Renal pelvis (tissue), 12 donors: ENCODE measurements at places on chromosomes 6 and 20.

DNA sequence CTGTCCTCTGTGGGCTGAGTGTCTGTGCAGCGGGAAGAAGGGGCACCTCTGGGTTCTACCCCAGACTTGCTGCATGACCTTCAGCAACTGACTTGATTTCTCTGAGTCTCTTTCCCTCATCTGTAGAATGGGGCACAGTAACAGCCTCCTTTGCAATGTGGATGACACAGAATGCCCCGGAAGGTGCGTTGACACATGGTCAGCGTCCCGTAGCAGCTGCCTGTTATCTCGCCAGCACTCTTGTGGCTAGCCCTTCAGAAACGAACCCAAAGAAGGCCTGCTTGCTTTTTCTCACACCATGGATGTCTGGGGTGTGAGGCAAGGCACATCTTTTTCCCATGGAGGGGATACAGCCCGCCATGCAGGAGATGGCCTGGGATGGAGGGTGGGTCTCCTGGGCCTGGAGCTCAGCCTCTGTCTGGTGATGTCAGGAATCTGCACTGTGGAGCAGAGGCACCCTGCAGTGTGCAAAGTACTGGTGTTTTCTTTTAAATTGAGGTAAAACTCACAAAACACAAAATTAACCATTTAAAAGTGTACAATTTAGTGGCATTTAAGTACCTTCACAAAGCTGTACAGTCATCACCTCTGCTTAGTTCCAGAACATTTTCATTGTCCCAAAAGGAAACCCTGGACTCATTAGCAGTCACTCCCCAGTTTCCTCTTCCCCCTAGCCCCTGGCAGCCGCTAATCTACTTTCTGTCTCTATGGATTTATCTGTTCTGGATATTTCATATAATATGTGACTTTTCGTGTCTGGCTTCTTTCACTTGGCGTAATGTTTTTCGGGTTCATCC lies 59.8 kb upstream of the FAM83D start:
- no peak for DNase-seq

DNA sequence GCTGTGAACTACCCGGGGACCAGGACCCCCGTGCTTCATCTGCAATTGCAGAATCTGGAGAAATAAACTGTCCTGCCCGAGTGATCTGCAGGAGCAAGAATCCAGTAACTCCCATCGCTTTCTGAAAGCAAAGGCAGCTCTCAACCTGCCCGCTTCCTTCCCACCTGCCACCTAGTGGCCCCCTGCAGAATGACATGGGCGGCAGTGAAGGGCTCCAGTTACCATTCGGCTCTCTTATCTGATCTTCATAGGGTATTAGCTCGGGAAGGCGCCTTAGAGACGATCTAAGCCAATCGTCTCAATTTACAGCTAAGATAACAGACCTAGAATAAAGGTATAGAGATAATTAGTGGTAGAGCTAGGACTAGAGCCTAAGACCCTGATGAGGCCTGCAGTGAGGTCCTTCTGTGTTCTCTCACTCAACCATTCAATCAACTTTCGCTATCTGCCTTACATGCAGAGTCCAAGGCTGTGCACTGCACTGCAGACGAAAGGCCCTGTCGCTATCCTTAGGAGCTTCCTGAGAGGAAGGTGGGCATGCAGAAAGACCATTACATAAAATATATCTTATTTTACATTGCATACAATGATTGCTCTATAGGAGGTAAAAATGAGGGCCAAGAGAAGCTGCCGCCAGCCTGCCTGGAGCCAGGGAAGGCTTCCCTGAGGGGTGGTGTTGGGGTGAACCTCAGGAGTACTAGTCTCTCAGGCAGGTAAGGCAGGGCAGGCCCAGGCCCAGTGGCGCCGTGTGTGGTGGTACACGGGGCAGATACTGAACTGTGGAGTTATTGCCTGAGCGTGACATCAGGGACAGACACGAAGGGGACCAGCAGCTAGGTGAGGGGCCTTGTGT lies 7.1 kb upstream of the PSMG4 start:
- peak; percentile 80 for DNase-seq

GRCh38 chr20:17304774-17305173 lies 77.9 kb downstream of the PCSK2 start:
- DNase-seq: no peak

DNA sequence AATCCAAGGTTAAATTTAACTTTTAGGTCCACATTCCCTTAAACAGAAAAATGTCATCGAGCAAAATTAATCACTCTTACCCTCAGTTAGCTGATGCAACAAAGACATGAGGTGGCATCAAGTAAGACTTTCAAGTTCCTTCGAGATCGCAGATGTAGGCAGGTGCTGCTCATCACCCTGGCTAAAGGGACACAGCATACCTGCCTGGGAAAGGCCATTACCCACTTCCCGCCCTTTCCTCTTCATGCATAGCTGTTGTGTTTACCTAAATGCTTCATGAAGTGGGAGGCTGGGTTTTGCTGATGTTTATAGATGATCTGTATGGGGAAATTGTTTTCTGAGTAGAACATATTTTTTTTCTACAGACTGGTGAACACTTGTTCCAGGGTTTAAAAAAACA lies 67.7 kb downstream of the GFRA4 start:
- DNase-seq: no peak

- DNase-seq: no peak
Measured at GRCh38 chr6:136235233-136235564, 14.9 kb downstream of the MTFR2 start.

- no peak for DNase-seq
Measured at GRCh38 chr6:23267651-23268050, 698.3 kb downstream of the HDGFL1 start.

DNA sequence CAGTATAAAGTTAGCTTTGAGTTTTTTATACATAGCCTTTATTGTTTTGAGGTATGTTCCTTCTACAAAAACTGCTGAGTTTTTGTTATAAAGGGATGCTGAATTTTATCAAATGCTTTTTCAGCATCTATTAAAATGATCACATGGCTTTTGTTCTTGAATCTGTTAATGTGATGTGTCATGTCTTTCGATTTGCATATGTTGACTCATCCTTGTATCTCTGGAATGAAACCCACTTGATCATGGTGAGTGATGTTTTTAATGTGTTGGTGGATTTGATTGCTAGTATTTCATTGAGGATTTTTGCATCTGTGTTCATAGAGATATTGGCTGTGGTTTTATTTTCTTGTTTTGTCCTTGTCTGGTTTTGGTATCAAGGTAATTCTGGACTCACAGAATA lies 24.7 kb upstream of the BLCAP start:
- no peak for DNase-seq

GRCh38 chr6:169101981-169102380 lies 151.7 kb downstream of the THBS2 start:
- DNase-seq: no peak

GRCh38 chr20:41168281-41169161 lies 31.2 kb downstream of the PLCG1 start:
- DNase-seq: no peak

GRCh38 chr20:57691699-57692098 lies 18.1 kb downstream of the PMEPA1 start:
- DNase-seq: no peak

DNA sequence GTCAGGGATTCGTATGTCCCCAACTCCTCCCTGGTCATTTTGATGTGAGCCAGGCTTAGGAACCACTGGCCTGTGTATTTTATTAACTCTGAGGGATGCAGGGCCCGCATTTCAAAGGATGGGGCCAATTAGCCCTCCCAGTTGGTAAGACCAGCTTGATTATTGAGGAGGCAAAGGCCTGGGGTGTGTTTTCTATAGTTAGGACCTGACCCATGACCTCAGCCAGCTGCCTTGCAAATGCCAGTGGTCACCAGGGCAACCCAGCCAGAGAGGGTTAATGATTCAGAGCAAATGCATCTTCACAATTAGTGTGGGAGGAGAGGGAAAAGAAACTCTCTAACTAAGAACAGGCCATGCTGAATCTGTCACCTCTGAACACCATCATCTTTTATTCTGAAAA lies 835.4 kb downstream of the MAFB start:
- no peak for DNase-seq

DNA sequence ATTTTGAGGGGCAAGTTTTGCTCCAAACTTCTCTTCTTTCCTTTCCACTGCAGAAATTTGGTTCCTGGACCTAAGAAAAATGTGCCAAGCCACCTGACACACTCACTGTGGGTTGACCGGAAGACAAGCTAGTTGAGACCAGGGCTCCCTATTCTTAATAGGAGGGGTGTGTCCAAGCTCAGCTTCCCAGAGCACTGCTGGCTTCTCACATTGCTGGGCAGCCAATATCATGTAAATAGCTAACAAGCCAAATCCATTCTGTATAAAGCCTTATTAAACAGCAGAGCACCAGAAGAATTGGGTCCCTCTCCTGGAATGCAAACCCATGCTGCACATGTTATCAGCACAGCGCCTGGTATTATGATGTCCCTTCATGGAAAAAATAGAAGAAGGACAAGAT lies 17.0 kb upstream of the SAMD3 start:
- no peak for DNase-seq

GRCh38 chr6:85464260-85464644 lies 14.4 kb downstream of the NT5E start:
- no peak for DNase-seq

- no peak for DNase-seq
Measured at GRCh38 chr6:161833099-161833860, 559.4 kb upstream of the AGPAT4 start.

- no peak for DNase-seq
Measured at GRCh38 chr6:133062696-133063306, 178.4 kb upstream of the EYA4 start.

DNA sequence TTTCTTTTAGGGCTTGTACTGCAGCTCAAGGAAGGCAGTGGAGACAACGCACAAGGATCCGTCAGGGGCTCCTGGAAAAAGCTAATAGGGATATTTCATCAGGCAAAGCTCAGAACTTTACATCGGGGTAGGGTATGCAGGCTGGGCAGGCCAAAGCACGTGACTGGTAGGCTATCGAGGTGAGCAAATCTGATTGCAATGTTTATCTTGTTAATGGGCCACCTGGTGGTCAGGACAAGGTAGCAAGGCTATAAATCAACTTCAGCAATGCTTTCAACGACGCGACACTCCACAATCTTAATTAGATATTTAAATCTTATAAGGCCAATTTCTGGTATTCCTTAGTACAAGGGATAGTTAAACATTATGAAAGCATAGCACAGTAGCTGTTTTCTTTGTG lies 1302.8 kb upstream of the EYS start:
- DNase-seq: no peak

GRCh38 chr6:10721850-10722569 lies 860 bp upstream of the TMEM14C start:
- DNase-seq: no peak

DNA sequence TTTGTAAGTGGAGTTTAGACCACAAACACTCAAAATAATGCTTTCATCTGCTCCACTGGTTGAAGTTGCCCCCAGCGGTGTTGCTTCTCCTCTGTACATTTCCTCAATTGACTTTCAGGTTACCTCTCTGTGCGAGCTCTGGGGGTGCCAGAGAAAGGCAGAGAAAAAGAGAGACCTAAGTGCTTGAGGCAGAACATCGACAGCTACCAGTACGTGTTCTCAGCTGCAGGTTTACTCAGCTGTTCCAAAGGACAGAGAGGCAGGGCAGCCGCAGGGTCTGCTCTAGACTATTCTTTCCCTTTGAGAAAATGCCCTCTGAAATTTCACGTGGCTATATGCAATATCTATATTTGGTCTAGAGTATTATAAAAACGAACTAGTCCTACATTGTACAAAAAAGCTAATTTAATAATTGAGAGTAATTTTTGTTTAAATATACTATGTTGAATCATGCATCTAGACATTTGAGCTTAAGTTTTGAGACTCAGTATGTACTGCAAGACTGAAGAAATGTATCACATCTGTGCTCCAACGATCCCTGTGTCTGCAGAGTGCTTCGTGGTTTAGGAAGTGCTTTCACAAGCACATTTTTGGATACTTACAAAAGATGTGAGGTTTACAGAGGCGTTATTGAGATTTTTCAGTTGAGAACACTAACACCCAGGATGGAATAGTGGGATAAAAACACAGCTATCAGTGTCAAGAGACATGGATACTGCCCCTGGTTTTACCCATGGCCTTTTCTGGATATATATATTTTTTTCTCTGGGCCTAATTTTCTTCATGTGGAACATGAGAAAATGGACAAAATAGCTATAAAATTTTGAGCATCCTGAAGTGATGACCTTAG lies 453.6 kb upstream of the FLRT3 start:
- DNase-seq: no peak

- DNase-seq: no peak
Measured at GRCh38 chr6:157090736-157091135, 232.6 kb downstream of the TMEM242 start.

- DNase-seq: no peak
Measured at GRCh38 chr6:144753023-144753705, 468.0 kb downstream of the UTRN start.

- DNase-seq: no peak
Measured at GRCh38 chr6:150299873-150300485, 68.8 kb upstream of the IYD start.

- DNase-seq: no peak
Measured at GRCh38 chr20:11467436-11467835, 450.3 kb upstream of the BTBD3 start.

DNA sequence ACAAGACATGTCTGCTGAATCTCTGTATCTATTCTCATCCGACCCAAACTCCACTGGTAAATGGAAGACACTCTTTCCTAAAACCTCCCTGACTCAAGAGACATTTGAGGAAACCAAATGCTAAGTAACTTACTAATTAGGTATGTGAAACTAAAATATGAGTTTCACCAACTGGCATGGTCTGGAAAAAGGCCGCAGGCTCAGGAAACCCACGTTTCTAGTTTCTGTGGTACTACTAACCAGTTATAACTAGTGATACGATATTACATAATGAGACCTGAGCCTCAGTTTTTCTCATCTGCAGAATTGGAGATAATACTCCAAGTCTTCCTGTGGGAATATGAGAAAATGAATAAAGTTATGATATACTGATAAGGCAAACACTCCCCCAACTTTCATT lies 39.9 kb downstream of the ZNF391 start:
- DNase-seq: no peak

- no peak for DNase-seq
Measured at GRCh38 chr6:37092923-37093727, 76.8 kb upstream of the PIM1 start.

DNA sequence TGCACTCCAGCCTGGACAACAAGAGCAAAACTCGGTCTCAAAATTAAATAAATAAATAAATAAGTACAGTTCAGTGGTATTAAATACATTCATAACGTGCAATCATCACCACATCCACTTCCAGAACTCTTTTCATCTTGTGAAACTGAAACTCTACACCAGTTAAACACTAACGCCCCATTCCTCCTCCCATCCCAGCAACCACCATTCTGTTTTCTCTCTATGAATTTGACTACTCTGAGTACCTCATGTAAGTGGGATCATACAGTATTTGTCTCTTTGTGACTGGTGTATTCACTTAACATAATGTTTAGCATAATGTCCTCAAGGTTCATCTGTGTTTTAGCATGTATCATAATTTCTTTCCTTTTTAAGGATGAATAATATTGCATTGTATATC lies 29.1 kb upstream of the SCML4 start:
- DNase-seq: no peak

DNA sequence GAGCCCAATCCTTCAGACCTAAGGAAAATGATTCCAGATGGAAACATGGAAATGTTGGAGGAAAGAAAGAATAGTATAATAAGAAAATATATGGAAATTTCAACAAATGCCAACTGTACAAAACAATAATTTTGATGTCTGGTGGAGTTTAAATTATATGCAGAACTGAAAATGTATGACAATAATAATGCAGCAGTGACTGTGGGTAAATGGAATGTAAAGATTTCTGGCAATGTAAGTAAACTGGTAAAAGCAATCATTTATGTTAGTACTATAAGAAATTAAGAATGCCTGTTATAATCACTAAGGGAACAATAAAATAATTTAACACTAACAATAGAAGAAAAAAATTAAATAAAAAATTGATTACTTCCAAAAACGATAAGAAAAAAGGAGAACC lies 89.0 kb downstream of the EDN1 start:
- no peak for DNase-seq

GRCh38 chr20:62522748-62523396 lies 47.1 kb upstream of the GATA5 start:
- DNase-seq: no peak
